AG10803 (cell line): ENCODE measurements at places on chromosomes 6 and 20.

GRCh38 chr20:43755851-43756250 is 29.0 kb upstream of the GTSF1L start:
- peak; percentile 81 for DNase-seq

DNA sequence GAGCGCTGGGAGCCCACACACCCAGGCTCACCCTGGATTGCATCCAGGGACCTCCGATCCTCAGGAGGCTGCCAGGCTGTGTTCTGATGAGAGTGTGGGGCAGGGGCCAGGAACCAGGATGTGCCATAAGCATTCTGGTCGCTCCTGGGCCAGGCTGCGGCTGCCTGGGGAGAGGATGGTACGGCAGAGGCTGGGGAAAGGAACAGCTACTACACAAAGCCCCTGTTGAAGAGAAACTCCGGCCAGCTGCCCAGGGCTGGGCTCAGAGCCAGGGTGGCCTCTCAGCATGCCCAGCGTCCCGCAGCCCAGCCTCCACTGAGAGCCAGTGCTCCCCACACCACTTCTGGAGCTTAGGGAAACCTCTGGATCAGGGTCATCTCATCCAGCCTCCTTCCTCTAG is 21.7 kb upstream of the OCSTAMP start:
- DNase-seq, result no peak

DNA sequence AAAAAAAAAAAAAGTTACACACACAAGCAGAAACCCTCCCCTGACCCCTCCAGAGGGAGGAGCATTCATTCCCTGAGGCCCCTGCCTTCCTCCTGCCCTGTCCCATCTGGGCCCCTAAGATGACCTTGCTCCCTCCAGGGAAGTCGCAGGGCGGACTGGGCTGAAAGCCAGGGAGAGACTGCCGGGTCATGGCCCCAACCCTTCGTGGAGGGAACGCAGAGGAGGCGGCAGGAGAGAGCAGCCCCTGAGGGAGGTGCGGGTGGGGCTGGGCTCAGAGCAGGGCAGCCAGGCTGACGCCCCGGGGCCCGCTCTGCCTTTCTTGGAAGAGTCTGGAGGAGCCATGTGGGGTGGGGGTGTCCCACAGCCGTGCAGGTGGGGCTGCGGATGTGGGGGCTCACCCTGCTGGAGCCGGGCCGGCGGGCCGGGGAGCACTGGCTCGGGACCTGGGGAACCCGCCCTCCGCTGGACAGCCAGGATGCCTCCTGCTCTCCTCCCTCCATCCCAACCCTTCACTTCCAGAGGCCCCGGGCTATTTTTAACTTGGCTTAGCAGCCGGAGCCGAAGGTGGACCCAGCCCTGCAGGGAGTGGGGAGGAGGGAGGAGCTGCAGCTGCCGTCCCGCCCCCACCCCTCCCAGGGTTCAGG is 15.0 kb upstream of the ABHD16B start:
- no peak for DNase-seq

DNA sequence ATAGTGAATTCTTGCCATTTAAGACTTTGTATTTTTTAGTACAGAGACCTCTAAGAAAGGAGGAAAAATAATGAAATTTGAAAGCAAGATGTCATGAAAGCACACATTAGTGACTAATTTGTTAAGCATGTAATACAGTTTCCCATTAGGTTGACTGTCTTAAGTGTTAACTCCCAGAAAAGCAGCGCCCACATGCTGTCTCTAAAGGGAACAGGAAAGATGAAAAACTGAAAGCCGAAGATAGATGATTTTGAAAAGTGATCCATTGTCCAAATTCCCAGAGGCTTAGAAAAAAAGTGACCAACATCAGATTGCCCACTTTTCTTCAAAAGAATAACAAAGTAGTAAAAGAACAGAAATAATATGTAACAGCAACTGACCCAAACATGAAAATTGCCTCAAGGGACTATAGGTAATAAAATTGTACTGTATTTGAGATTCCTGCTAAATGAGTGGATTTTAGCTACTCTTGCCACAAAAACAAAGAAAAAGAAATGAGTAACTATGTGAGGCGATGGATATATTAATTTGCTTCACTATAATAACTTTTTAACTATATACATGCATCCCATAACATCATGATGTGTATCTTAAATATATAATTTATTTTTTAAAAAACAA is 83.2 kb upstream of the OGFRL1 start:
- DNase-seq, result peak; percentile 56

- no peak for DNase-seq
Measured at GRCh38 chr6:139496654-139497344, 122.4 kb upstream of the CITED2 start.

DNA sequence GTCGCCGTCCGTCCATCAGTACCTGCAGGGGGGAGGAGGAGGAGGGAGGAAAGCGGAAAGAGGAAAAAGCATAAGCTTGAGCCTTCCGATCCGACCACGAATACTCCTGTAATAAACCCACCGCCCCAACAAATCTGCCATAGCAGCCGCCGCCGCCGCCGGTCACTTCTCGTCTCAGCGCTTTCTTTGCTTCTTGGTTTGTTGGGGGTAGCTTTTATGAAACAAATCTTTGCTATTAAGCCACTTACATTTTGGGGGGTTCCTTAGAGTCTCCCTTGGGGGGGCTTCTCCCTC is 277 bp downstream of the ADGRB3 start:
- DNase-seq, result no peak

- peak; percentile 55 for DNase-seq
Measured at GRCh38 chr6:9766240-9766915, 648.5 kb downstream of the TFAP2A start.
